Foreskin keratinocyte (primary cell): ENCODE measurements at places on chromosomes 3 and 15.

DNA sequence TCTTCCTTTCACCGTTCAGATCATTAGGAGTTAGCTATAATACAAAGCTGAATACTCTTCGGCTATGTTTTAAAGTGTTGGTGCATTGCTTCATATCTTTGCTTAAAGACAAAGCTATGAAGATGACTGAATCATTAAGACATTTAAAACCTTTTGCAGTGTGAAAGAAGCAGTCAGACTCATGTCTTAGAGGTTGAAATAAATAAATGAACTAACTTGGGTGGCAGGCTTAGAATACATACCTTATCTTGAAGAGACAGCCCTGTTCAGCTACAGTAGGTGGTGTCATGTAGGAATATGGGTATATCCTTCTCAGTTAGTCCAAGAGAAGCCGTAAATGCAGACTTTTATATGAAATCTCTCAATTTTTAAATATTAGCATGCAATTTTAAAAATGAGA is 63.4 kb downstream of the OPA1 start:
- DNase-seq, result no peak

DNA sequence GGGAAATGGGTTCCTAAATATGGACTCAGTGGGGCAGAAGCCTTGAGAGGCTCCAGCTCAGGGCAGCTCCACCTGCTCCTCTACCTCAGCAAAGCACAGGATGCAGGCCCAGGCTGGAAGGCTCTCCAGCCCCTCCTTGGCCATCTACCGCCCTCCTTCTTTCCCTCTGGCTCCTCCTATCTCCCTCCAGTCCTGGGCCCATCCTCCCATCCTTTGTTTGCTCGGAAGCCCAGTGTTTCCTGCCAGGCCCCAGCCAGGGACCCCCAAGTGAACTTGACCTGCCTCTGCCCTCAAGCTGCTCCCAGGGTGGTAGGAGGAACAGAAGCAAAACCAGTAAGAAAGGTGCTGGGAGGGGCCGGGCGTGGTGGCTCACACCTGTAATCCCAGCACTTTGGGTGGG is 20.1 kb downstream of the MAPKAPK3 start:
- no peak for DNase-seq

GRCh38 chr3:114877378-114878113 is 269.5 kb downstream of the ZBTB20 start:
- no peak for DNase-seq

- no peak for DNase-seq
Observed at GRCh38 chr15:89406940-89407607, 72.5 kb upstream of the POLG start.

- no peak for DNase-seq
Observed at GRCh38 chr3:187922704-187923416, 177.6 kb upstream of the BCL6 start.

DNA sequence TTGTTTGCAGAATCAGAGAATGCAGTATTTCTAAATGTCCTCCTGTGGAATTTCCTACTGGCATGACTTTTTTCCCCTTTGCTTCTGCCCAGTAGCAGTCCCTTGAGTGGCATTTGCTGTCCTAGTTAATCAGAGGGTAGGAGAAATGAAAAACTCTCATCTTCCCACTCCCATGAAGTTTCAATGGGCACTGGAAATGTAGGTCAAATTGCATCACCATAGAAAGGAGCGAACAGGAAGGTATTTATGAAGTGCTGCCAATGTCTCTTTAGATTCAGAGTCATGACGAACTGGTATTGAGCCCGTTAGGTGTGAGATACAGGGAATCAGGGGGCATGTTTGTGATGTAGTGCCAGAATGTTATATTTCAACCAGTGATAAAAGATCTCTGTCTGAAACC is 23.2 kb downstream of the ATXN7 start:
- no peak for DNase-seq

DNA sequence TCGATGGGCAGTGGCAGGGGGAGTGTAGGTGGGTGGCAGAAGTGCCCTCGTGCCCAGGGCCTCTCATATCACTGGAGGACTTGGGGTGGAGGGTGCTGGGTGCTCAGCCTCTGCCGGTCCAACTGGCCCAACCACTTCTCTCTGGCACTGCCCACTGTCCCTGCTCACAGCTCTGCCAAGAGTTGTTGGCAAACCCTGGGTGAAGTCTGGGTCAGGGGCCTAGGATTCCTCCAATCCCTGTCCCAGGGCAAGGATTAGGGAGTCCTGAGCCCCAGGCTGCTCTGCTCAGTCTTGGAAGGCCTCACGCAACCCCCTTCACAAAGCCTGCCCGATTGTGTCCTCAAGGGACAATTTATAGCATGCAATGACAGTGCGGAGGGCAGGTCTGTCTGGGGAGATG is 5.2 kb upstream of the PRKCD start:
- DNase-seq, result no peak

DNA sequence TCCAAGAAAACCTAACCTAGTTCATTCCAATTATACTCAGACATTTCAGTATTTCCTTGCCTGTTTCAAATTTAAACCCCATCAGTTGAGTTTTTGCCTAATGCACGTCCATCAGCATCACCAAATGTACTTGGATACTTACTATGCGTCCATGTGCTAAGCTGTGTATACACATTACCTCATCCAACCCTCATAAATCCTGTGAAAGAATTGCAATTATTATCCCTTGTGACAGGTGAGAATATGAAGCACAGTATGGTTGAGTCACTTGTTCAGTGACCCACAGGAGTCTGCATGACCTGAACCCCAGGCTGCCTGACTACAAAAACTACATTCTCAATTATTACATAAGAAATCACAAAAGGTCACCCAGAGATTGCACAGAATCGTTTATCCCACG is 2.5 kb downstream of the OR5K2 start:
- DNase-seq, result no peak

- no peak for DNase-seq
Observed at GRCh38 chr15:73006523-73006922, 45.7 kb upstream of the NEO1 start.

GRCh38 chr3:130465521-130465920 is 51.5 kb upstream of the COL6A6 start:
- DNase-seq, result no peak

DNA sequence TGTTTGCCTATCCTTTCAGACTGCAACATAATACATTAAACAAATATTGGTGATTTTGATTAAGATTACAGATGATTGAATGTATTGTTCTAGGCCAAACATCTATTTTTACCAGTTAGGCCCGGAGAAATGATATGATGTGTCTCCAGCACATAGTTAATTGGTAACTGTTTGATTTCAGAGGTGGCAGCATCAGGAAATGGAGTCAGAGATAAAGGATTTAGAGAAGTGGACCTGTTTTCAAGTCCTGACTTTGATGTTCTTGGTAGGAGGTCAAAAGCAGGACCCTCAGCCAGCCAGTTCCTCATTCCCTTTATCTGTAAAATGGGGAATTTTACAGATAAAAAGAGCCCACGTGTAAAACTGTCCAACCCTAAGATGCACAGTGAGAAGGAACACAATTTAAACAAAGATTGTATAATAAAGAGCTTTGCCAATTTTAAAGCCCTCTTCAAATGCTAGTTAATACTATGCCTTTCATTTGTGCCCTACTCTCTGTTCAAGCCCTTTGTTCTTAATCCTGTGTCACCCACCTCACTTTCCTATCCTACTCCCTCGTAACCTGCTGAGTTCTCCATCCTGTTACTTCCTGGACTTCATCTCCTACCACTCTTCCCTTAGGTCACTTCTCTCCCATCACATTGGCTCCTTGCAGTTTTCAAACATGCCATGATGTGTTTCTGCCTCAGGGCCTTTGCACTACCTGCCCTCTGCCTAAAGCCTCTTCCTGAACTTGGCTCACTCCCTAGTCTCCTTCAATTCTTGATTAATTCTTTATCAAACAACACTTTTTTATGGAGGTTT is 2.5 kb downstream of the TMEM212 start:
- no peak for DNase-seq

GRCh38 chr15:96538491-96538890 is 208.0 kb downstream of the NR2F2 start:
- DNase-seq, result no peak

GRCh38 chr15:97947465-97948260 is 12.8 kb upstream of the ARRDC4 start:
- no peak for DNase-seq
